ENCODE measurements at places on chromosomes 12 and 14.

DNA sequence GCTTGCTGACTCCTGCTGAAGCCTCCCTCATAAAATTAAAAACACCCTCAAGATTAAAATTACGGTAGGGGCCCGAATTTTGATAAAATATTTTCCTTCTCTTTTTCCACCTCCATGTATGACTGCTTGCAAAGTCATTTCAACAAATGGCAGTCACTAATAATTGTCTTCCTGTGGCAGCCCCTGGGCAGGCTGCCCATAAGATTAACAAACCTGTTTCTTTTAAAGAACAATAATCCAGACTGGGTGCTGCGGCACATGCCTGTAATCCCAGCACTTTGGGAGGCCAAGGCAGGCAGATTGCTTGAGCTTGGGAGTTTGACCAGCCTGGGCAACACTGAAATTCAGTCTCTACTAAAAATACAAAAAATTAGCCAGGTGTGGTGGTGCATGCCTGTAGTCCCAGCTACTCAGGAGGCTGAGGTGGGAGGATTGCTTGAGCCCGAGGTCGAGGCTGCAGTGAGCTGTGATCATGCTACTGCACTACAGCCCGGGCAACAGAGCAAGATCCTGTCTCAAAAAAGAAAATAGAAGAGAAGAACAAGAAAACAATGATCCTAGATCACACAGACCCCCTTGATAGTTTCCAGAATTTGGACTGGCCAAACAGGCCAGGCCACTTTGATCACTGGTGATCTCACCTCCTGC, 8.7 kb downstream of the SAV1 start:
- DNase-seq = no peak

- peak; percentile 47 for DNase-seq
Observed at GRCh38 chr12:6116471-6117021, 7.9 kb downstream of the VWF start.

GRCh38 chr14:85420707-85421106, 109.2 kb upstream of the FLRT2 start:
- no peak for DNase-seq

DNA sequence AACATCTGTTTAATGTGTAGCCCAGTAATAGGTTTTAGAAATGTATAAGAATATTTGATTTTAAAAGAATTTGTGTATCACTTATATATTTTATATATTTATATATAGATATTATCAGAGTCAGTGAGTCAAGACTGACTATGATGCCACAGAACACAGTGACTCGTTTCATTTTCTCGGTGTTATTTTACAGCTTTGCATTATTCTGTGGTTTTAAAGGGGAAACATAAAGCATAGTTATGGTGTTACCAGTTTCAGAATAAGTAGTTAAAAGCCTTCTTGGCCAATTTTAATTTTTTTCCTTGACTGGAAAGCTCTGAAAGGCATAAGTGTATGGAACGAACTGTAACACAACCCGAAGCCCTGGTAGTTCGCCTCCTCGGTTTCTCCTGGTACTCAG, 91.0 kb downstream of the GRIP1 start:
- peak; percentile 79 for DNase-seq

GRCh38 chr12:46508651-46509050, 136.1 kb upstream of the SLC38A2 start:
- DNase-seq = no peak

DNA sequence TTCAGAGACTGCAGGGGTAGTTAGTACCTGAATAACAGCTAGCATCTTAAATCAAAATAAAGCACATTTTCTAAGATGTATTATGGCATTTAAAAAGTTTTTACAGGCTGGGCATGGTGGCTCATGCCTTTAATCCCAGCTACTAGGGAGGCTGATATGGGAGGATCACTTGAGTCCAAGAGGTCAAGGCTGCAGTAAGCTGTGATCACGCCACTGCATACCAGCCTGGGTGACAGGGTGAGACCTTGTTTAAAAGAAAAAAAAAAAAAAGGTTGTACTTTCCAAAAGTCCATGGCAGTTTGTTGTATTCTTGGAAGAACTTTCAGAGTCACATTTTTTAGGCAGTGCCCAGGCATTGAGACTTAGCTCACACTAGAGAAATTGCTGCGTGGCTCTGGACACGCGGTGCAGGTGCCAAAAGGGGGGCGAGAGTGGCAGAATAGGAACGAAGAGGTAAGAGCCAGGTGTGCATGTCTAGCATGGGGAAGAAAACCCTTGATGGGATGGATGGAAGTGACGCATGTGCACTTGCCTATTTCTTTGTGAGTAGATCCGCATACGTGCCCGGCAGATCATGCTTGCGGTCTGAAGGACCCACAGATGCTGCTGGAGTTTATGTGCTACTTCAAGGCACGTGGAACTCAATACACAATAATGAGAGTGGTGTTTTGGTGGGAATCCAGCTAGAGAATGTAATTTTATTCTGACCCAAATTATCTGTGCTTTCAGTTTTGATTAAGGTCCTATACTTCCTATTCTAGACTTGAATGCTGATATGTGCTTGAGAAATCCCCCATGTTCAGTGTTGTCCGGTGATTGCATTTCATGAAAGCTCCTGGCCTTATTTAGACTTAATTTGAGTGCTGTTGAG, 11.9 kb downstream of the ANKRD13A start:
- no peak for DNase-seq

- no peak for DNase-seq
Observed at GRCh38 chr14:21749306-21749868, 75.8 kb upstream of the OR4E1 start.

DNA sequence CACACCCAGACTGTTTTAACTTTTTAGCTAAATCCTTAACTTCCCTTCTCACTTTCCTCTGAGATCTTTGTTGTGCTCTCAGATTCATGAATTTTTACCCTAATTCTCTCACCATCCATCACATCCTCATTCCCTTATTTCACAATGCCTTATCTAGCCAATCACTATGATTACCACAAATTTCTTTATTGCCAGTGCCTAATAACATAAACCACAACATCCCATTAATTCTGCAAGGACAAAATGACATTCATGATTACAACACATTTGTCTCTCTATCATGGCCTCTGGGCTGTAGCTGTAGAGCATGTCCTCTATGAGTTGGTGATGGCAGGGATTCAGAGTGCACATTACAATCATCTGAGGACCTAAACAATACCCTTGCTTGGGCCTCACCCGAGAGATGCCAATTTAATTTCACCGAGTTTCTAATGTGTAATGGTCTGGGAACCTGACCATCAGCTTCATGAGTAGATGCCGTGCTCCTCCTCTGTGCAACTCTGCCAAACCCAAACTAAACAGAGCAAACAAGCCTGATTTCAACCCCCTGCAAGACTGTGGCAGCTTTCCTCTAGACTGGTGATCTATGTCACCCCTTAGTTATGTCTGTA, 99.3 kb downstream of the SPTSSA start:
- DNase-seq = no peak

DNA sequence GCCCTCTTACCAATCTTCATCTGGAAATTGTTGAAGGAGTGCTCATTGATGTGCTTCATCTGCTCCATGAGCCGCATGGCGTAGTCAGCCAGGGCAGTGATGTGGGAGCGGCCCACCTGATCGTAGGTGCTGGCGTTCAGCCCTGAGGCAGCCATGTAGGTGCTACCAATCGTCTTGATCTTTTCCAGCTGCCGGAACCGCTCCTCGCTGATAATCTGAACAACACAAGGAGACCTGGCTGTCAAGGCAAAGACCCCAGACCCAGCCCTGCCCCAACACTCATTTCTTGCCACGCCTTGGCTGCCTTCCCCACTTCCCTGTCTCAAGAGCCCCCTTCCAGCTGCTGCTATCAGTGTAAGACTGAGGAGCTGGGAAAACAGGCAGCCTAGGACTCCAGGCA, 18.1 kb downstream of the ADCY6 start:
- DNase-seq = no peak

- DNase-seq = no peak
Observed at GRCh38 chr14:25056688-25057078, 6.7 kb upstream of the STXBP6 start.

DNA sequence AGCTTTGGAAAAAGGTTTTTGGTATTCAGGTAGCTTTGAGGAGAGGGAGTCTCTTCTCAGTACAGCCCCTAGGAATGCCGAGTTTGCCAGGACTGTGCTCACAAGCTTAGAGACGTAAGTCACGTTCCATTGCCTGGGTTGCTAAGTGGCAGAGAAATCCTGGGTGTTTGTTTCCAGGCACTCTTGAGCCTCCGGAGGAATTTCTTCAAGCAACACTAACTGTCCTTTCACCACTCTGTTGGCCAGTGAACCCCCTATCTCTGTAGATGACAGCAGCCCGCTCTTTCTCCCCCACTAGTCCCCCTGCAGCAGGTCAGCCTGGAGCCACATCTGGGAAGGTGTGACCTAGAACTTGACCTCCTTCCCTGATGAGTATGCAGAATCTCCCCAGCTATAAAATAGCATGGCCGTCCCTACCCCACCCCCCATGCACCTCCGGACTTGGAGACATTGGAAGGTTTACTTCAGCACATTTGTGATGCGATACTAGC, 162.7 kb downstream of the ZFP36L1 start:
- no peak for DNase-seq

DNA sequence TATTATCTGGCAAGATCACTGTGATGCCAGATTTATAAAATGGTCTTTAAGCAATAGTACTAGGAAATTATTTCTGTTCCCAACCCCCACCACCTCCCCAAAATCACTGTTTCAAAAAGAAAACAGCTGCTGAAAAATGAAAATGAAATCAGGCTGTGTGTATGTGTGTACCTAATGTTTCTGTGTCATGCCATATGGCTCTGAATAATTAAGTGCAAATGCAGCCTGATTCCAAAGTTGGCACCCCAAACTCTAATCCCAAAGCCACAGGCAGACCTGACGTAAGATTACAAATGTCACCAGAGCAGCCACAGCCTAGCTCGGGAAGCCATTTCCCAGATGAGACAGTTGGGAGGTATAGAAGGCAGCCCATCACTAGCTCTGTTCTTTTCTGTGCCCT, 175.5 kb downstream of the MED13L start:
- DNase-seq = no peak

- DNase-seq = no peak
Observed at GRCh38 chr14:92340931-92341330, 18.0 kb downstream of the SLC24A4 start.

DNA sequence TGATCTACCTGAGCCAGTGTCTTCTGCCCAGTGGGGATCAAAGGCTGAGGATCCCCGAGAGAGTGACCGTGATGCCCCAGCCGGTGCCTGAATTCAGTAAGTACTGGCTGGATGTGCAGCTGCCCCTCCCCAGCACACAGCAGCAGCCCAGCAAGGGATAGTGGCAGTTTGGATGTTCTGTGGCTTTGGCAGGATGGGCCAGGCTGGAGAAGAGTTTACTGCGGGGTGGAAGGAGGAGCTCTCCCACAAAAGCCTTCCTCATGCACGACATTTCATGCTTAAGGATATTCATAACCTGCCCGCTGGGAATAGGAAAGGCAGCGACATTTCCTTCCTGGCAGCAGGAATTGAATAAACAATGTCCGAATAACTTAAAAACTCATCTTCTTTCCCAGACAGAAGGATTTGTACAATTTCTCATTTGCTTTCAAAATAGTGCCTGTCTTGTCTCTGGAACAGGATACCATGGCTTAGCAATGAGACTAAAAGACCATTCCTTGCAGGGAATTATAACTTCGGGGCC, 135.6 kb upstream of the PRMT8 start:
- DNase-seq = no peak

GRCh38 chr12:130917607-130918006, 36.1 kb upstream of the ADGRD1 start:
- no peak for DNase-seq

GRCh38 chr14:62118461-62118860, 356.2 kb downstream of the SNAPC1 start:
- DNase-seq = no peak

- DNase-seq = no peak
Observed at GRCh38 chr14:34425095-34425851, 36.8 kb downstream of the SPTSSA start.

GRCh38 chr14:28742171-28742846, 24.3 kb upstream of the FOXG1 start:
- no peak for DNase-seq

GRCh38 chr14:77043177-77043983, 14.9 kb upstream of the IRF2BPL start:
- peak; percentile 93 for DNase-seq

- DNase-seq = no peak
Observed at GRCh38 chr14:91857614-91858013, 9.7 kb downstream of the TC2N start.

DNA sequence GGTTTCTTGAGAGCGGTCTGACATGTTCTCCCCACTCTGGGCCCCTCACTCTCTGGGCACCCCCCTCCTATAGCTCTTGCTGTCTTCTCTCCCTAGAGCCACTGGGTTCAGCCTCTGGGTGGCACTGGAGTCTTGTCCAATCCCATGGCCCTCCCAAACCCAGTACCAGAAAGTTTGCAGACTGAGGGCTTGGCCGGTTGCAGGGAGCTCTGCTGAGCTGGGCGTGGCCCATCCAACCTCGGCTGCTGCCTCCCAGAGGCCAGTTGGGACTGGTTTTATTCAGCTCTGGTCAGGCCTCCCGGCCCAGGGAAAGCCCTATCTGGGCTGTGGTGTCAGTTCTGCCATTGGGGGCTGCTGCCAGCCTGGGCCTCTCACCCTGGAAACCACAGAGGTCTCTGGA, 37.9 kb downstream of the ISCA2 start:
- no peak for DNase-seq

DNA sequence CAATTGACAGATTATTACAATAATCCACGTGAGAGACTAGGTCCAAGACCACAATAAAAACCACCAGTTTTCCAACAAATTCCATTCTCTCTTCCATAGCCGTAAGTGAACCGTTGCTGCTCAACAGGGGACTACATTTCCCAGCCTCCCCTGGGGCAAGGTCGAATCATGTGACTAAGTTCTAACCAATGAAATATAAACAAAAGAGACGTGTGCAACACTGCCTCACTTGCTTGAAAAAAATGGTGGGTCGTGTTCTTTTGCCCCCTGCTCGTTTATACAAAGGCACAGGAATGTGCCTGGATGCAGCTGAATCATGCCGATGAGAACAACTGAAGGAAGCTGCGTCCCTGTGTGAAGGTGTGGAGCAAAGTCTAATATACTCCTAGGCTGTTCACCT, 51.1 kb downstream of the HSPB8 start:
- peak; percentile 5 for DNase-seq

DNA sequence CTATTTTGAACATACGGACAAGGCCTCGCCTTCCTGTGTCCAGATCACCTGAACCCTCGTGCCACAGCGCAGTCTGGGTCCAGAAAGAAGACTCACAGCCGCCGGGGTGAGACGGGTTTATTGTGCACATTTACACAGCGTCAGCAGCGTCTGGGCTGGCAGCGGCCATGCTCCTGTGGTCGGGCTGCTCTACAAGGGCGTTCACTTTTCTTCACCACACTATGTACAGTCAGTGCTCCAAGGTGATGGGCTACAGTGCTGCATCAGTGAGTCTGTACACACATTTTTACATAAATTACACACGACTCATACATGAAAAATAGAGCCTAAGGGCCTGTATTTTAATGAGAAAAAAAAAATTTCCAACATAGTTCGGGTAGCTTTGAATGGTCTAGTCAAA, 18.0 kb downstream of the ZFYVE21 start:
- DNase-seq = peak; percentile 10

- no peak for DNase-seq
Observed at GRCh38 chr12:116896411-116896924, 14.3 kb upstream of the FBXW8 start.
